ENCODE measurements at places on chromosomes 2 and 18.

DNA sequence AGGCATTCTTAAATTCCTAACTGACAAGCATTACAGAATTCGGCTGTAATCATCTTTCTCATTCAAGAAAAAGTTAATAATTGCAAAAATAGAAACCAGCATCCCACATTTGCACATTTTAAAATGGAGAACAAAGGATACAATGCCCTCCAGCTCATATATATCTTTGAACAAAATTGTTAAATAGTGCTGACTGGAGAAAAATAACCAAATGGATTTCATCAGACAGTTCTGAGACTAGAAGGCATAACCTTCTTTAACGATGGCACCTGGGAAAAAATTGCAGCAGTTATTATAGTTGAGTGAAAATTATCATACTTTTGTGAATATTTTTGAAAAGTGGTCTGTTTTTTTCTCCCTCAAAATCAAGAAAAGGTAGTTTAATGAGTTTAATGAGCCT, 138.9 kb upstream of the CDH19 start:
- DNase-seq = no peak

DNA sequence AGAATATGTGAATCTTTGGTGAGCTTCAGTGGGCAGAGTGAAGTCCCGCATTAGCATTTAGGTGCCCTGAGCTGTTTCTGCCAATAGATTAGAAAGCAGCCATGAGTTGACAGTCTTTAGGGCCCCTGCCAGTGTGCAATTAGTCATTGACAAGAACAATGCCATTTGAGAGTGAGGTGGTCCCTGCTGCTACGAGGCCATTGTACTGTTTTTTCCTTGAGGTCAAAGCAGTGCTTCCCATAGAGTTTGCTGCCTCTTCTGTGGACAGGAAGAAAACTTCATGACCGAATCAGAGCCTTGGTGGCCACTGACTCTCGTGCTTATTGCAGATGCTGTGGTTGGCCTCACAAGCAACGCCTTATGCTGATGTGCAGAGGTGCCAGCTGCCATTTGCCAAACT, 102.7 kb downstream of the SH3BP4 start:
- no peak for DNase-seq

DNA sequence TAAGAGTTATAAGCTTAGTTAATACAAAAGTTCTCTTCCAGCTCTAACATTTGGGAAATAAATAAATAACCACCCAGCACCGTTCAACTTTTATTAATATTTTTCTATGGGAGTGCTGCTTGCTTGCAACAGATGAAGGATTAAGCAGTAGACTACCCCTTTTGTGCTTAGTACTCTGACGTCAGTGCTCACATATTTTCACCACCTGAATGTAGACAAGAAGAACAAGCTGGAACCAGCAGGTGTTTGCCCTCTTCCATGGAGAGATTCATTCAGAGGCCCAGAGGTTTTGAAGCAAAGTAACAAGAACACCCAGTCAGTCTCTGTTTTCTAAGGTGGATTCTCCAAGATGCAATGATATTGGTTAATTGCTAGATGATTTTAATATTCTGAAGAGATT, 307.1 kb upstream of the PIK3C3 start:
- no peak for DNase-seq

DNA sequence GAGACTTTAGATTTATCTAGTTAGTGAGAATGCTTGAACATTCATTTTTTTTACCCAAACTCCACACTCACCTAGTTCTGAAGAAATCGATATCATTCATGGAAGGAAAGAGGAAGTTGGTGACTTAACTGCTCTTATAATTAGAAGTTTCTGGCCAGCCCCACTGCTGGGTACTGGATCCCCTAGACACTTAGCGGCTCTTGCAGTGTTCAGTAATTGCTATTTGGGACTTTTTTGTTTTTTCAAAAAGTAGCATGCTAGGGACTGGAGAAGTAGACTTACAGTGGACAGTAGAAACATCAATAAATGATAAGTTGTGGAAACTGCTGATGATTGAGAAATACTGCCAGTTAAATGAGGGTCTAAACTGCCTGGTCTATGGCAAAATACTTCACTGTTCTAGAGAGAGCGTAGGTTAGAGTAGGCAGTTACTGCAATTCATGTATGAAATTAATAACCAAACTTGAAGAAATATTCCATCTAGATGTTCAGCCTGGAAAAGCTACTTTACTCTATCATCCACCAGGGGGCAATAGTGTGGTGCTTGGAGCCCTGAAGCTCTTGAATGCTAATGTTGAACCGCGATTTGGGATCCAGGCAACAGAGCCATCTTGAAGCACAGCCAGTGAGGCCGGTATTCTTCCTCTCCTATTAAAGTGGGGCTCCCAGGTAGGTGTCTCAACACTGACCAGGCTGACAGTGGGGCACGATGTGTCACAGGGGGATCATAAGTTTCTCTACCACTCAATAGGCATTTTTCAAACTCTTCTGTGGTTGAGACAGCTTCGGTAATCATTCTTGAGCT, 146.1 kb upstream of the SESTD1 start:
- DNase-seq = no peak

DNA sequence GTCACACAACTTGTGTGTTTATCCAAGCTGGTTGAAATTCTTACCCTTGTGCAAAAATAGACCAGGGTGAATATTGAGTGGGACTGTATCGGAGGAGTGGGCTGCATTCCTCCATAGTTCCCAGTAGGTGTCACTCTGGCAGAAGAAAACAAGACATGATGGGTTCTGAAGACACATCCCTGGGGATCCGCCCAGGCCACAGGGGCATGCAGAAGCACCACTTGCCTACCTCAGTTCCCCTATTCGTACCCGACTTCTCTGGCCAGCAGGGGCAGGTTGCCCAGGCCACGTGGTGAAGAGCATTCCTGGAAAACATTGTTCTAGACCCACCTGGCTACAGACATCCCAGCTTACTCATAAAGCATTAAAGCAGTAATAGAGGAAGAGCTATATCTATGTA, 168.2 kb downstream of the FAM210A start:
- DNase-seq = no peak

All from activated CD4-positive, CD25-positive, alpha-beta regulatory T cell (primary cell).